T-helper 17 cell (primary cell): ENCODE measurements at places on chromosomes 3 and 15. TPM values are rescaled to one million over a fixed set of nuclear protein-coding genes. Genes with fewer than 3 reads are reported as not detected.

DNA sequence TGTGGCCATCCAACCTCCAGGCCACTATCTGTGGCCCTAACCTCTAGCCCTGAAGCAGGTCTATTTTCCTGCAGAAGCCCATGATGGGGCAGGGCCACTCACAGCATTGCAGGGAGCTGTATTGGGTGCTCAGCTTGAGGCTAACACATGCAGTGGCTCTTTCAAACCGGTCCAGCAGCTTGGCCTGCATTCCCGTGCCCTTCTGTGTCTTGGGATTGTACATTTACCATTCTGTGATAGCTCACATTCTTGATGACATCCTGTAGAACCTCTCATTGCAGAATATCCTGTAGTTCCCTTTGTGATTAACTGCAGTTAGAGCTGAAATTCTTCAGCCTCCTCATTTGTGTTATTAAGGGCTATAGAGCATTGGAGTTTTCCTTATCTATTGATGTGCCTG lies 60.8 kb upstream of the ANKRD34C start:
- no peak for DNase-seq

SGO1 gene
- total RNA-seq, result 1.5 TPM

- DNase-seq, result no peak
Measured at GRCh38 chr3:125395091-125395490, 20.0 kb upstream of the ZNF148 start.

FOXL2 gene
- not detected for total RNA-seq

OSTN gene
- total RNA-seq, result not detected

GRCh38 chr3:15096046-15096445 lies 2.9 kb downstream of the RBSN start:
- DNase-seq, result no peak

SYNPR gene
- not detected for total RNA-seq

DNA sequence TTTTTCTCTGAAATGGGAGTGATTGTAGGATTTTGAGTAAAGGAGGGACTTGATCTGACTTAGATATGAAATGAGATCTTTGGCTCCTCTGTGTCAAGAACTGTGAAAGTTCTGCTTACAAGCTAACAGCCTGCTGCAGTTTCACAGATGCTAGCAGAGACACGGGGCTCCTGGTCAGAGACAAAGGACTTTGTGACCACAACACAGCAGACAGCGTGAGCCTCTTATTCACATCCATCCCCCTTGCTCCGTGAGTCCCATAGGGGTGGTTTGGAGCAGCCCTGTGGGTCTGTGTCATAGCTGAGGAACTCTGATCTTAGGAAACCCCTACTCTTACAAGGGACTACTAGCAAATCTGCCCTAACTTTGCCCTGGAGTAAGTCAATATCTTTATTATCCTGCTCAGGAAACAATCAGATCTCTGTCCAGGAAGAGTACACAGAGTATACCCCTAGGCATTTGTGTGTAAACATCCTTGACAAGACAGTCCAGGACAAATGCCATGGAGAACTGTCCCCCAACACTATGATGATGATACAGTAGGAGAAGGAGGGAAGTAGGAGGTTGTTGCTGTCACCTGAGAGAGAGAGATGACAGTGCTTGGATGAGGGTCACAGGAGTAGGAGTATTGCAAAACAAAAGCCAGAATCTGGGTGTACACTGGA lies 80.0 kb downstream of the CLSTN2 start:
- DNase-seq, result no peak

GRCh38 chr3:18415167-18415566 lies 10.0 kb downstream of the SATB1 start:
- no peak for DNase-seq

- DNase-seq, result no peak
Measured at GRCh38 chr3:138862531-138862923, 27.8 kb upstream of the PIK3CB start.

RETNLB gene
- not detected for total RNA-seq

PXYLP1 gene
- 9.0 TPM for total RNA-seq

DNA sequence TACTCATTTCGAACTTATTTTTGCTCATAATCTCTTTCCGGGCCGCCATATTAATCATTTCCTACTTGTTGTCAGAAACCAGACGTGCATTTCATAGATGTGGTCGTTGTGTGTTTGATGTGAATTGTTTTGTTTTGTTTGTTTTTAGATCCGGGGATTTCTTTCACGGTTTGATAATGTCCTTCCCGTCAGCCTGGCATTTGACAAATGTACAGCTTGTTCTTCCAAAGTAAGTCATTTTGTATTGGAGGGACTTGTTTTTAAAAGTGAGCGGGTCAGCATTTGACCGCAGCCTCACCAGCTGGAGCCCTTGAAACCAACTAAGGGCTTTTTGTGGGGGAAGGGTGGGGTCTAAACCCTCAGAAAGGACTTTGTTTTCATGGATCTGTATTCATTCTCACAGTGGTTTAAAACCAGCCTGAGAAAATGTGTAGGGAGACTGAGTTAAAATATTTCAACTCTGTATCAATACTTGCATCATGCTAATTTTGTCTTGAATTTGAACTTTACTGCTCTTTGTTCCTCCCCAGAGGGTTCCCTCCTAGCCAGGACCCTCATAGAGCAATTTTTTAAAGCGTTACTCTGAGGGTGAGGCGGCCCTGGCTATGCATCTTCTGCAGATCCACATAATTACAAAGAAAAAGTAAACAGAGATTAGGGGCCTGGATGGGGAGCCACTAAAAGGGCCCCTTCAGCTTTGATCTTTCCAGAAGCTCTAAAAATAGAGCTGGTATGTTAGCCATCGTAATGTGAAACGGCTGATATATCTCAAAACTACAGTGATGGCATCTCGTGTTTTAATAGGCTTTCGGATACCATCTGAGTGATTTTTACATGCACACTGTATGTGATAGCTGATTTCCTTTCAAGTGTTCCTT lies 107.9 kb downstream of the ATG7 start:
- DNase-seq, result no peak

DNA sequence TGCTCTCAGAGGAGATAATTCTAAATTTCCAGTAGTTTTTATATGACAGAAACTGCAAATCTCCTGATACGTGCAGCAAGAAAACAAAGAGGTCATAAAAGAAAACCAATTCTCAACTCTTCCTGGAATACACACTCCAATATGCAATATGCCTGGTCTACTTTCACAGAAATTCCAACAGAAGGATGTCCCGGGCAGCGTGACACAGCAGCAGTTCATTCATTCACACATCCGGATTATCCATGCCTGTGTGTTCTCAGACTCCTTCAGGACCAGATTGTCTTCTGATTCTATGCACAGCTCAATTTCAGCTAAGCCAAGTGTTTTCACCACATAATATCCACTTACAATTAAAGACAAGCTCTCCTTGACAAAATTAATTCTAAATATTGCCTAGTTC lies 64.3 kb downstream of the FBN1 start:
- DNase-seq, result no peak

DNA sequence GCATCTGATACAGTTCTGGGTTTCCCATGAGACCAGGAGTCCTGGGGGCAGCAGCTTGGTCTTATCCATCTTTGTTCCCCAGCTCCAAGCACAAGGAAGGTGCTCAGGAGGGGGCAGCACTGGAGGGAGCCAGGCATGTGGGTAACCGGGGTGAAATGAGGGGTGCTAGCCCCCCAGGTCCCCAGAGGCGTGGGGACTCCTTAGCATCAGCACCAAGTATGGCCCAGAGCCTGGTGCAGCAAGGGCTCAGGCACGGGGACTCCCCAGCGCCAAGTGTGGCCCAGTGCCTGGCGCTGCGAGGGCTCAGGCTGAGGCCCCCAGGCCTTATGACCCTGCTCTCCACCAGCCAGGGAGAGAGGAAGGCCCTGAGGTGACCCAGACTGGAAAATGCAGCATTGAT lies 94.1 kb downstream of the CHSY1 start:
- no peak for DNase-seq

DNA sequence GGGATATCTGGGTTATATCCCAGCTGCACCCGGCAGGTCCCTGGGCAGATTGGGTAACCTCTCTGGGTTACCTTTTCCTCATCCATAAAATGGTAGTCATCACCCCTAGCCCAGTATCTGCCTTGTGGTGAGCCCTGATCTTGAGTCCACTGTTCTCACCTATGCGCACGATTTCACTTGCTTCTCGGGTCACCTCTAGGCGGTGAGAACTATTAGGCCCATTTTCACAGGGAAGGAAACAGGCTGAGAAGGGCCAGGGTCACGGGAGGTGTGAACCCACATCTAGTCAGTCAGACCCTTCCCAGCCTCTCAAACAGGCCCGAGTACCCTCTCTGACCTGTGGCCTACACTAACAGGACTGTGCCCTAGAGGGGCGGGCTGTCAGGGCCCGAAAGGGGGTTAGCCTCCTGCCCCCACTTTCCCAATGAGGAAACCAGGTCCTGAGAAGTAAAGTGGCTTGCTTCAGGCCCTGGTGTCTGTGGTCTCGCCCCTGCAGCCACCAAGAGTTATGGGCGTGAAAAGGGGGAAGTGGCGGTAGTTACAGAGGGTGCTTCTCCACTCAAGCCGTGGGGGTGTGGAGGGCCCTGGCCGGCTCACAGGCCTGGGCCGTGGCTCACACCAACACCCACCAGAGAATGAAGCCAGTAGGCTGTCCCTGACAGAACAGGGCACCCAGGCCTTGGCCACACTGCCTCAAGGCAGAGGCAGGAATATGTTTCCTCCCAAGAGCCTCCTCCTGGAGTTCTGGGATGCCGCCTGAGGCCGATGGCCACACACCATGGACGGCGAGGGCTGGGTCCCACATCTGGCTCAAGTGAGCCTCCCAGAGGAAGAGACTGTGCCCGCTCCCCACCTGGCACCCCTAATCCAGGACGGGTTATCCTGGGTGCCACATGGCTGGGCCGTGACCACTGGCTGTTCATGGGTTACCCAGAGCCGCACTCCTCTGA lies 19.5 kb downstream of the PSTPIP1 start:
- DNase-seq, result no peak

SERINC4 gene
- total RNA-seq, result not detected

GRCh38 chr3:98027085-98027446 lies 8.0 kb downstream of the GABRR3 start:
- DNase-seq, result no peak

SLC27A2 gene
- 0.42 TPM for total RNA-seq

GRCh38 chr3:197949191-197949777 lies 706 bp upstream of the RPL35A start:
- no peak for DNase-seq

DNA sequence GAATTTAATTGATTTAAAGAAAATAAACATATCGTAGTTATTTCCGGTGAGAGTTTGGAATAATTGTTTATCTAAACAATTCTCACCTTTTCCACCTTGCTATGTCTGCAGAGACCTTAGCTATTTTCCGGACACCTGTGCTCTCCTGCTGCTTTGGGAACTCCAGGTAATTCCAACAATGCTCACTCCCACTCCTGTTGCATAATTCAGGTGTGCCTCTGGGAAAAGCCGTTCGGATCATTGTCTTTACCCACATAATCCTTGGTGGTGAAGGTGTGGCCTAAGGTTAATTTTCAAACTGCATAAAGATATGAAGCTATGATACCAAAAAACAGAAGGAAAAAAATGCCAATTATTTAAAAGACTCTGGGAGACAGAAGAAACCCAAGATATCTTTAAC lies 59.4 kb downstream of the LDHAL6B start:
- no peak for DNase-seq

EPHB1 gene
- total RNA-seq, result 1.3 TPM

CYB561D2 gene
- total RNA-seq, result 20.8 TPM

ANKRD63 gene
- 0.42 TPM for total RNA-seq

GTF2A2 gene
- total RNA-seq, result 57.2 TPM

DNA sequence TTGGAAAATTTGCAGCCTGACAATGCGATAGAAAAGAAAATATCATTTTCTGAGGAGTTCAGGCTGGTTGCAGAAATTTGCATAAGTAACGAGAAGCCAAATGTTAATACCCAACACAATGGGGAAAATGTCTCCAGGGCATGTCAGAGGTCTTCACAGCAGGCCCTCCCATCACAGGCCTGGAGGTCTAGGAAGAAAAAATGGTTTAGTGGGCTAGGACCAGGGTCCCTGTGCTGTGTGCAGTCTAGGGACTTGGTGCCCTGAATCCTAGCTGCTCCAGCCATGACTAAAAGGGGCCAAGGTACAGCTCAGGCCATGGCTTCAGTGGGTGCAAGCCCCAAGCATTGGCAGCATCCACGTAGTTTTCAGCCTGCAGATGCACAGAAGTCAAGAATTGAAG lies 14.5 kb upstream of the AP4E1 start:
- DNase-seq, result no peak

SH2D7 gene
- not detected for total RNA-seq

DNA sequence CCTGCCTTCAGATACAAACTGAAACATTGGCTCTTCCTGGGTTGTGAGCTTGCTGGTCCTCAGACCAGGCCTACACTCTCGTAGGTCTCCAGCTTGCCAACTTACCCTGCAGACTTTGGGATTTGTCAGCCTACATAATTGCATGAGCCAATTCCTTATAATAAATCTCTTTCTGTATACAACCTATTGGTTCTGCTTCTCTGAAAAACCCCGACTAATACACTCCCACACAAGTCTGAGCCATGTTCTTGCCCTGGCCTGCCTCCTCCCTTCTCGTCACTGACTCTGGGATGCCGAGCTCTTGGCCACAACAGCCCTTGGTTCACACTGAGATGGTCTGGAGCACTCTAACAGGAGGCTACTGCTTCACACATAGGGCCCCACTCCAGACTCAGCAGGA lies 9.5 kb downstream of the CYP19A1 start:
- no peak for DNase-seq

GRCh38 chr3:111173328-111173900 lies 101.8 kb downstream of the NECTIN3 start:
- DNase-seq, result no peak

DNA sequence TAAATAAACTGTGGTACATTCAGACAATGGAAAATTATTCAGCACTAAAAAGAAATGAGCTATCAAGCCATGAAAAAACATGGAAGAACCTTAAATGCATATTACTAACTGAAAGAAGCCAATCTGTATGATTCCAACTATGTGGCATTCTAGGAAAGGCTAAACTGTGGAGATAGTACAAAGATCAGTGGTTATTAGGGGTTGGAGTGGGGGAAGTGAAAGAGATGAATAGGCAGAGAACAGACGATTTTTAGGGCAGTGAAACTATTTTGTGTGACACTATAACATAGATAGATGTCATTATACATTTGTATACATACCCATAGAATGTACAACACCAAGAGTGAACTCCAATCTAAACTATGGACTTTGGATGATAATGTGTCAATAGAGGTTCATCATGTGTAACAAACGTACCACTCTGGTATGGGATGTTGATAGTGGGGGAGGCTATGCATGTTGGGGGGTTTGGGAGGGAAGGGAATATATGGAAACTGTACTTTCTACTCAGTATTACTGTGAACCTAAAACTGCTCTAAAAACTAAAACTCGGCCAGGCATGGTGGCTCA lies 29.0 kb downstream of the RAB27A start:
- DNase-seq, result no peak

- no peak for DNase-seq
Measured at GRCh38 chr3:190575437-190576185, 61.7 kb downstream of the IL1RAP start.

GRCh38 chr3:197371591-197372046 lies 73.2 kb upstream of the DLG1 start:
- DNase-seq, result no peak

GOLGA8T gene
- 0.17 TPM for total RNA-seq

DNA sequence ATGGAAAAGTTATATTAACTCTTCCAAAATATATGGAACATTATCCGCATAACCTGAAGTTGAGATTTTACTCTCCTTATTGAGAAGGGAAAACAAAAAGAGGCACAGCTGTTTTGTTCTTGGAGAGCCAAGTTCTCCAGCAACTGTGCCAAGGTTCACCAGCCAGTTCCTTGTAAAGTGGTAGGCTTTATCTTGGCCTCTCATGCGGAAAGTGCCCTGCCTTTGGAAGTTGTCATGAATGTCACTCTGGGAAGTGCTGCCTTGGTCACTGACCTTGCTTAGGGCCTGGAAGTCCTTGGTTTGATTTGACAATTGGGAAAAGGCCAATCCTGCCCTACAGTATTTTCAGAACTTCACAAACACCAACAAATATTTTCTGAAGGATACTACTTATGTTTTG lies 44.2 kb upstream of the THRB start:
- no peak for DNase-seq

EEF1AKMT4 gene
- 0.65 TPM for total RNA-seq

SCG5 gene
- total RNA-seq, result 2.0 TPM
